ENCODE measurements at places on chromosomes 7 and 10.
A peak's percentile ranks its signal among the peaks of the same experiment; 100 is the strongest.

GRCh38 chr10:113272511-113272910 lies 280.3 kb upstream of the HABP2 start:
- DNase-seq, result no peak

DNA sequence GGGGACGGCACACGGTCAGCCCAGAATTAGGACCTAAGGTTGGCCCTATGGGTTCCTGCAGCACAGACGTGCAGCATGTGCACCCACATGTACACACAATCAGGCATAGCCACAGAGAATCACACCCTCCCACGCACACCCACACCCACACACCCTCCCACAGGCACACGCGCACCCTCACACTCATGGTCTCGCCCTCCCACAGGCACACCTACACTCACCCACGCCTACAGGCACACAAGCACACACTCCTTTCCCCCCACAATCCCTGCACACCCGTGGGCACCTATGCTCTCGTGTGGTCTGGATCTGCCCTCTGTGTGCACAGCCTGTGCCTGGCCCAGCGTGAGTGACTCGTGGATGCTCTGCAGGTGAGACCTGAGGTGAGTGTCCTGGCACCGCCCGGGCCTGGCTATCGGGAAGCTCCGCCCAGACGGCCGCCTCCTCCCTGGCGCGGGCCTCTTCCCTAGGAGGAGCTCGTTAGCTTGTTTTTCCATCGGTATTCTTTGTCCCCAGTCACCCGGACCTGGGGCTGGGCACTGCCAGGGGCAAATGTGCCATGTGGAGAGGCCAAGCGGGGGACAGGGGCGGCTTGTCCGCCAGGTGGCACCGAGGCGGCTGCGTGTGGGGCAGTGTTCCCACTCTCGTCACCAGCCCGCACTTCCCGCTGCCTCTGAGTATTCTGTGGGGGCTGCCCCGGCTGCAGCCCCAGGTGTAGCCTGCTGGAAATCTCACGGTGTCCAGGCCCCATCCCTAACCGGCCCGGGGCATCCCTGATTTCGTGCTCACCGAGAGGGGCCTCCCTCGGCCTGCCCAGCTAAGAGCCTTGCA lies 110.2 kb upstream of the FAM20C start:
- no peak for DNase-seq

DNA sequence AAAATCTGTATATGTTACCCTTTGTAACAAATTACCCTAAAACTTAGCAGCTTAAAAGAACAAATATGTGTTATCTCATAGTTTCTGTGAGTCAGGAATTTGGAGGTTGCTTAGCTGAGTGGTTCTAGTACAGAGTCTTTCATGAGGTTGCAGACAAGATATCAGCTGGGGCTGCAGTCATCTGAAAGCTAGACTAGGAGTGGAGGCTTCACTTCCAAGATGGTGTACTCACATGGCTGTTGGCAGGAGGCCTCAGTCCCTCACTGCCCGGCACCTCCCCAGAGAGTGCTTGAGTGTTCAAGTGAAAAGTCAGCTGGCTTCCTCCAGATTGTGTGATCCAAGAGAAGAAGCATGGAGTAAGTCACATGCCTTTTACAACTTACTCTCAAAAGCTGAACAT lies 16.9 kb upstream of the GGCT start:
- DNase-seq, result no peak

- DNase-seq, result no peak
These were observed 257.3 kb downstream of the TRIL start for GRCh38 chr7:28700790-28701203.

- DNase-seq, result no peak
These were observed 272.4 kb downstream of the CREB5 start for GRCh38 chr7:28684650-28685241.

GRCh38 chr7:91198371-91198770 lies 65.9 kb upstream of the FZD1 start:
- no peak for DNase-seq

- no peak for DNase-seq
These were observed 11.0 kb upstream of the TRIM8 start for GRCh38 chr10:102633287-102633686.

GRCh38 chr7:110090110-110090820 lies 1000.7 kb upstream of the LRRN3 start:
- peak; percentile 42 for DNase-seq

DNA sequence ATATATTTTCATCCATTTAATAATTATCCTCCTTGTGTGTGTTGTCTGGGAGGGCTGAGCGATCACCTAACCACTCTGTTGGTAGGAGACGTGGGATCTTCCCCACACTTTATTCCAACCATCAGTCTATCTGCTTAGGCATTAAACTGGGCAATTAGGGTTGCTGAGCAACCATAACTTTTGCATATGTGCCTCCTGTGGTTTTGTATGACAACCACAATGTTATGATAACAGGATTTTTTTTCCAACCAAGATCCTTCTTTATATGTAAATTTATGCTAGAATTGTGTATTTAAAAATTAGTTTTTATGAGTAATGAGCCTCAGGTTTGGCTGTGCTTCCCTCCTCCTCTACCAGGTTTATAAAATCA lies 495.0 kb upstream of the MGMT start:
- DNase-seq, result no peak

DNA sequence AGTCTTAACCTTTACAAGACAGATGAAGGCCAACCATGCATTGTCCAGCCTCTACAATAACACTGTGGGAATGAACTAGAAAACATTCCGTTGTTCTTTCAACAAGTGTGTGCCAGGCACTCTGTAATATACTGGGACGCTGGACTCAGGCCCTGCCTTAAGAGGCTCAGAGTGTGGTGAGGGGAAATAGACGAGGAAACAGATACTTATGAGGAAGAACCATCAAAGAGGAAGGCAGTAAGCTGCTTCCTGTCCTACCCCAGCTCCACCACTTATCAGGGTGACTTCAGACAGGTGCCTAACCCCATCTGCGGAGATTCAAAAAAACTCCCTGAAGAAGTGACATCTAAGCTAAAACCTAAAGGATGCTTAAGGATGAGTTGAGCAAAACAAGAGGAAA lies 8.9 kb upstream of the TRIM8 start:
- DNase-seq, result no peak

DNA sequence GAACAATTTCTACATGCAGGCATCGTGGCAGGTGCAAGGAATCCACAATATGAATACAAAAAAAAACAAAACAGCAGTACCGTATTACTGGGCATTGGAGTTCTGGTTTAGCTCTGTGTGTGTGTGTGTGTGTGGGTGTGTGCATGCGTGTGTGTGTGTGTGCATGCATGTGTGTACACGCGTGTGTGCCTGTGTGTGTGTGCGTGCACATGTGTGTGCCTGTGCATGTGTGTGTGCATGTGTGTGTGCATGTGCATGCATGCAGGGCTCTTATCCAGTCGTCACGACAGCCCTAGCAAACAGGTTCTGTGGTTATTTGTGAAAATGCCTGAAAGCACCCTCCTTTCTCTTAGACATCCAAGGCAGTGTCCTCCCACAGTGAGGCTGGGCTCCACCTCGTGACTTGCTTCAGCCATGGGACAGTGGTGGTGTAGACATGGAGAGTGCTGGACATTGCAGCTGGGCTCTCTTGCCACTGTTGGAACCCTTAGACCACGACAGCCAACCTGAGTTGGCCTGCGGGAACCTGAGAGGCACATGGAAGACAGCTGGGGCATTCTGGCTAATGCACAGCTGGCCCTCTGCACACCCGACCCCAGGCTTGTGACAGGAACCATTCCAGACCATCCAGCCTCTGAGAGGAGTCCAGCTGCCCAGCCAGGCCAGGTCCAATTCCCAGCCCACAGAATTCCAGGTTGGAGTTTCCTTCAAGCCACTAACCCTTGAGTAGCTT lies 173.4 kb upstream of the SHH start:
- DNase-seq, result no peak

DNA sequence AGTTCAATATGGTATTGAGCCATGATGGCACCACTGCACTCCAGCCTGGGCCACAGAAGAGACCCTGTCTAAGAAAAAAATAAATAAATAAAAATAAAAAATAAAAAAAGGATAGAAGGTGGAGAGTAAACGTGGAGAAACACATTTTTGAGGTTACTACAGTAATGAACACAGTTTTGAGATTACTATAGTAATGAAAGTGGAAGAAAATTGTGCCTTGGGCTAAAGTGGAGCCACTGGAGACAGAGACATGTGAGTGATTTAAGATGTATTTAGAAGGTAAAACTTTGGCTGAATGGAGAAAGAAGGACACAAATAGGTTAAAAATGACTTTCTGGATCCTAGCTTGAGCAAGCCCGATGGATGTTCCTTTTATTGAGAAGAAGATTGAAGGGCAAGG lies 76.8 kb downstream of the HGF start:
- DNase-seq, result no peak

GRCh38 chr7:4861673-4862072 lies at the start of gene PAPOLB:
PAPOLB (minus strand) TSS chr7:4862030; CDS start chr7:4861810, 220 bp downstream.
- no peak for DNase-seq

Data from mesendoderm (in vitro differentiated cells).